ENCODE measurements at places on chromosomes 4 and X.
A peak's percentile ranks its signal among the peaks of the same experiment; 100 is the strongest.

DNA sequence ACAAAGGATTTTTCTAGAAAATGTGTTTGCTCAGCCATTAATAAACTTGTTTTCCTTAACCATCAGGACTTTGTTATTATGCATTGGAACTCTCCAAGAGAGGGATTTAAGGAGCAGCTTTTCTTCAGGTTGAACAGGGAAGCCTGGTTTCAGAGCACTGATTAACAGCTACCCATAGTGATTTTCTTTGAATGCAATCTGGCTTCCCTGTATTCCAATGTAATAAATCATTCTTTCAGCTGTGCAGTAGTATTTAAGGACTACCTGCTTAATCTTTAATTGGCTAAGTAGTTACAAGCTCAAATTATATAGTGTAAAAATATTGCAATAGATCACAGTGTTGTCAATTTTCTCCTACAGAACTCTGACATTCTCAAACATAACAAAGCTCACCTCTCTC lies 77.5 kb downstream of the TMEM156 start:
- DNase-seq: no peak

DNA sequence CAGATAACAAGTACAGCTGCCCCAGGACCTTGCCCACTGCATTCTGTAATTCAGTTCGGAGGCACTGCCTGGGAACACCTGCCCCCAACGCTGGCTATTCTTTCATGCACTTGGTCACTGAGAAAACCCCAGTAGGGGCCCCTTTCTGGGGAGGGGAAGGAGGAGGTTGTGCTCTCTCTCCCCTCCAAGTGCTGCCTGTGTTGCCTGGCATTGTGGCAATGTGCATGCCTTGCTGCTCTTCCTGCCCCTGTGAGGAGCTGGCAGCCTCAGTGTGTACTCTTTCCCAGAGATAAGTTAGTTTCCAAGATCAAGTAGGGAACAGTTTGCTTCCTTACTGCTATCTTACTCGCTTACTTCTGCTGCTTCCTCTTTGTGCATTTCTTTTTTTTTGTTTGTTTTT lies 90.8 kb downstream of the AASDH start:
- DNase-seq: no peak

- no peak for DNase-seq
Measured at GRCh38 chr4:112956484-112956896, 93.0 kb upstream of the ANK2 start.

- no peak for DNase-seq
Measured at GRCh38 chrX:1928805-1929204, 313.9 kb downstream of the ASMT start.

DNA sequence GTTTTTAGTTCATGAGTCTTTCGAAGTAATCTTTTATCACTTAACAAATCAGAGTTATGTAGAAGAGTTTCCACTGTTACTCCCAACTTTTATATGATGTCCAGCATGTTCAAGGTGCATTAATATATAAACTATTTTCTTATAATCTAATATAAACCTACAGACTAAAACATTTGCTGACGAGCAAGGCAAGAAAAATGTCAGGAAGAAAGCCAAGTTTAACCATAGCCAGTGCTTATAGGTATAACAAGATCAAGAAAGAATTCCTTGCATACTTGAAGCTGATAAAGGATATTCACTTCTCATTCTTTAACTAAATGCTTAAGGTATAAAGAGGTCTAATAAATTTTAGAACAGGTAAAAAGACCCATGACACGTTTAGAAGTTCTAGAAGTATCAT lies 167.7 kb downstream of the NPNT start:
- no peak for DNase-seq

DNA sequence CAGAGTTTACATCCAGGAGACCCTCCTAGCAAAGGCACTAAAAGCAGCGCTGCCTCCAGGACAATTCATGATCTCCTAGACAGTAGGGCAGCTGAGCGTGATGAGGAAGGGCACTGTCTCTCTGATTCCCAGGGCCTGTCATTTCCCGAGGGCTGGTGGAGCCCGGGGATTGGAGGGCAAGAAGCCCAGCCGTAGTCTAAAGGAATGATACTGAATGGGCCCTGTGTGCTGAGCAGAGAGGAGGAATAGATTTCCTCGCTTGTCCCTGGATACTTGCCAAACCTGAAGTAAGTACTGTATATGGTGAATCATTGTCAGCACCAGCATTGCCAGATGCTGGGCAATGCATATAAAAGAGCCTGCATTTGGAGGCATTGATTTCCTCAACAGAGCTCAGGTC lies 88.0 kb upstream of the SLITRK2 start:
- DNase-seq: no peak

DNA sequence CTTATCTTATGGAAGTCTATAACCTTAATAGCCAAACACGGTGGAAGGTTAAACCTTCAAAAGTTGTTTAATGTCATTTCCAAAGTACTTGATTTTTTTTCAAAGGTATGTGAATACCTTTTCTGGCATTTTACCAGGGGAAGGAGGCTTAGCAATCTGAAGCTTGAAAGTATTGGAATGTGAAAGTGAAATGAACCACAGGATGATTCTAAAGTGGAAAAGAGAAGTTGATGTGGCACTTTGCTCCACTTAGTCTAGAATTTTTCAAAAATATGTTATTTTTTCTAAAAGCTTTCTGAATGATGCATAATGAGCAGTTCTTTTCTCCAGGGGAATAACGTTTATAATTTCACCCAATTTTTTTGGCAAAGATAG lies 19.2 kb downstream of the PI4K2B start:
- DNase-seq: no peak

- no peak for DNase-seq
Measured at GRCh38 chr4:129532573-129532972, 436.6 kb downstream of the C4orf33 start.

DNA sequence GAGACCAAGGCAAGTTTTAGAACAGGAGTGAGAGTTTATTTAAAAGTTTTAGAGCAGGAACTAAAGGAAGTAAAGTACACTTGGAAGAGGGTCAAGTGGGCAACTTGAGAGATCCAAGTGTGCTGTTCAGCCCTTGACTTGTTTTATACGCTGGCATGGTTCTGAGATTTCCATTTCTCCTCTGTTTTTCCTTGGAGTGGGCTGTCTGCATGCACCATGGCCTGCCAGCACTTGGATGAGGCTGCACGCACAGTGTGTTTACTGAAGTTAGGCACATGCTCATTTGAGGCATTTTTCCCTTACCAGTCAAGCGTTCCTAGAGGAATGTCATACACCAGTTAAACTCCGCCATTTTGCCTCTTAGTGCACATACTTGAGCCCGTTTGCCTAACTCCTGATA lies 8.7 kb upstream of the ZNF674 start:
- no peak for DNase-seq

- peak; percentile 56 for DNase-seq
Measured at GRCh38 chr4:57191523-57192034, 81.4 kb upstream of the IGFBP7 start.

- DNase-seq: no peak
Measured at GRCh38 chr4:137212601-137213000, 319.7 kb downstream of the PCDH18 start.

- DNase-seq: no peak
Measured at GRCh38 chrX:119247702-119248101, 11.6 kb downstream of the PGRMC1 start.

GRCh38 chr4:54058171-54058570 lies 6.2 kb downstream of the CHIC2 start:
- no peak for DNase-seq

DNA sequence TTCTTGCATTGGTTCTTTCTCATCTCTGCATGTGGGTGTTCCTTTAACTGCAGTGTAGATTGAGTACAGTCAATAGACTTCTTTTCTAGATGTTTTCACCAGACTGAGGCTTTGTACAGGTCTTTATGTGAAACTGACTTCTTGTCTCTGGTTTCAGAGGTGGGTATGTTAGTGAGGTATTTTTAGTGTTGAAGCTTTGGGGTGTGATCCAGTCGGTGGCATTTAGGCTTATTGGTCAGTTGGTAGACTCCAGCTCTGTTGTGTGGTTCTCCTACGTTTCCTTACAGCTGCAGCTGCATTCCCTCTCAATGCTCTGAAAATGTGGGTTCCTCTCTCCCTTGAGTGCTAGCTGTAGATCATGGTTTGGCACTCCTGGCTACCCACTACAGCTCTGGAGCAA lies 21.3 kb upstream of the AMBN start:
- DNase-seq: no peak

DNA sequence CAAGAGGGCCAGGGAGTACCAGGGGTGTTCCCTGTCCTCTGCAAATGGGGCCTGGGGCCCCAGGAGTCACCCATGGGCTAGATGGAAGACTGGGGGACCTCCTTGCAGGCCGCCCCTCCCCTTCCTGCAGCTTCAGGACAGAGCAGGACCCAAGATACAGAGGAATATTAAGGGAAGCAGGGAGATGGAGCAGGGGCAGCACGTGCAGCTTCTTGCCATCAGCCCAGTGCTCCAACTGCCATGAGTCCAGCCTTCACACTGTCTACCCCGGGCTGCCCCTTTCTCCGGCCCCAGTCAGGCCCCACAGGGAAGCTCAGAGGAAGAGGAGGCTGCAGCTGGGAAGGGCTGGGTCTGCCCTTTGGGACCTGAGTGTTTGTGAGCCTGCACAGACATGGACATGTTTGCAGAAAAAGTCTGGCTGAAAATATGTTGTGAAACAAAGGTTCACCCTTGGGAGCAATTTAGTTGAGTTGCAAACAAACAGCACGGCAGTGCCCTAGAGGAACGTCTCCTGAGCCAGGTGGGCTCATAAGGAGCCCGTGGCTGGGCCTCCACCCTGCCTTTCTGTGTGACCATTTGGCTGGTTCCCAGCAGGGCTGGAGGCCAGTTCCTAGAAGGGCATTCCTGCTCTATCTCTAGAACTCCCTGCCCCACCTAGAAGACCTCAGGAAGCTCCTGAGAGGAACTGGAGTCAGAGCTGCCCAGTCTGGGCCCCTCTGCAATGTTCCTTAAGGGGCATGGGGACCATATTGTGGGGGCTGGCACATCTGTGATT lies 8.9 kb downstream of the FATE1 start:
- DNase-seq: no peak

DNA sequence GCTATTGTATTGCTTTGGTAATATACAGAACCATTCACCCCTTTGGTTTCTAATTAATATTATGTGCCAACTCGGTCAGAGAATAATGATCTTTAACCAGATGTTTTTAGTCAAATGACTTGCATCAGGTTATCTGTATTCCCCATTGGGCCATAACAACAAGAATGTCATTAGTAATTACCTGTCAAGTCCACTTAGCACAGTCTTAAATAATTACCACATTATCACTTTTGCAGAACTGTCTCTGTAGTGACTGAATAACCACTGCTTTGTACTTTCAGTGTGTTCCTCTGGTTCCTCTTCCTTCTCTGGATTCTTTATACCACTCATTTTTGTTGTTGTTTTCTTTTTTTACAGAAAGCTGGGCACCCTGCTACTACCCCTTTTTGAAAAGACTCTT lies 257.7 kb upstream of the SPOCK3 start:
- no peak for DNase-seq

- peak; percentile 52 for DNase-seq
Measured at GRCh38 chrX:48890934-48891401, 6.6 kb downstream of the TIMM17B start.

GRCh38 chr4:140094438-140095420 lies 59.3 kb downstream of the MAML3 start:
- peak; percentile 73 for DNase-seq

DNA sequence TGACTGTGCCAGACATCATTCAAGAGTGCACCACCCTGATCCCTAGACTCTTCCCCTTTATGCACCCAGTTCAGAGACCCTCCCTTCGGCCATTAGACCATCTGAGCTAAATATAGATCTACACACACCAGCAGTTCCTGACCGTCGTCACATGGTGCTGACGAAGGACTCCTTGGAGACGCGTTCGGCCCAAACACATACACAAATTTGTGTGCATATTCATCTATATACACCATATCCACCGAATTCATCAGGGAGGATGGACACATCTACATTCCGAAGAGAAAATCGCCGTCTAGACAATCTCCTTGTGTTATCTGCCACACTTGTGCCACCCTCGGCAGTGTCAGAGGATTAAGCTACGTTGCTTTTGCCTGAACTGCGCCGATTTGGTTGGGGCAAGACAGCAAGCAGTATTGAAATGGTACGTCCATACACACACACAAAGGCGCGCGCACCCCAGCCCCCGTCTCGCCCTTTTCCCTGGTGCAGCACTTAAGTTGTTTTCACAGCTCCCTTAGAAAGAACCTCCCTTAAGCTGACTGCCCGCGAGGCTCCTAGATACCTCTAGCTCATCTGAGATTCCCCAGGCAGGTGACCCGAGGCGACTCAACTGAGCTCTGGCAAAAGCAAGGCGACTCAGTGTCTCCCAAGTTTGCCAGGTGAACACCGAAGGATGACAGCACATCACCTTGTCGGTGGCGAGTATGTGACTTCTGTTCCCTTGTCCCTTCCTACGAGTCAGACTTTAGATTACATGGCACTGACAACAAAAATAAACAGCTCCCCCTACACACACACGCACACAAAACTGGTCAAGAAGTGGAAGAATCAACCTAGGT lies 1.0 kb downstream of the RASGEF1B start:
- DNase-seq: peak; percentile 49

DNA sequence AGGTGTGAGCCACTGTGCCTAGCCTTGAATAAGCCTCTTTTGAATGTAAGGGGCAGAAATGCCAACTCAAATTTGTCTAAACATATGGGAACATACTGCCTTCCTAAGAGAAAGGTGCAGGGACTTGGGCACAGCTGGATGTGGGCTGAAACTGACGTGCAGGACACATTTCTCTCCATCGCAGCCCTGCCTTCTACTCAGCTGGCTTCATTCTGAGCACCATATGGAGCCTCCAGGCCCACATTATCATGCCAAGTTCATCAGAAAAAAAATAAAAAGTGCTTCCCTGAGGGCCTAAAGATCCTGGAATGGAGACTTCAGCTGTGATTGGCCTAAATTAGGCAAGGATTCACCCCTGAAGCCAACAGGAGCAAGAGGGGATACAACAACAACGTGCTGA lies 386.2 kb downstream of the RAB28 start:
- no peak for DNase-seq

DNA sequence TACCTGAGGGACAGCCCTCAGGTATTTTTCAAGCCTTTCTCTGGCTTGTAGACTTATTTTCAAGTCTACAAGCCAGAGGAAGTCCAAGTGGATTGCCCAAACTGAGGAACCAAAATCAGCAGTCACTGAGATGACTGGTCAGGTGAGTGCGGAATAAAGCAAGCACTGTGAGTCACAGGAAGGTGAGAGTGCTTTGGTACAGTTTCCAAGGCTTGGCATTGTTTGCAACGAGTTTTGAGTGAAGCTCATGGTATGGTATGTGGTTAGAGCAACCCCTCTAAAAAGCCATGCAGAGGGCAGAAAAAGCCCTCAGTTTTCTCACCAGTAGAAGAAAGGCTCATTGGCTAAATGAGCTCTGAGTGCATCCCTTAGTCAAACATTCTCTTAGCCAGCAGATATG lies 112.8 kb upstream of the EOLA2 start:
- no peak for DNase-seq

DNA sequence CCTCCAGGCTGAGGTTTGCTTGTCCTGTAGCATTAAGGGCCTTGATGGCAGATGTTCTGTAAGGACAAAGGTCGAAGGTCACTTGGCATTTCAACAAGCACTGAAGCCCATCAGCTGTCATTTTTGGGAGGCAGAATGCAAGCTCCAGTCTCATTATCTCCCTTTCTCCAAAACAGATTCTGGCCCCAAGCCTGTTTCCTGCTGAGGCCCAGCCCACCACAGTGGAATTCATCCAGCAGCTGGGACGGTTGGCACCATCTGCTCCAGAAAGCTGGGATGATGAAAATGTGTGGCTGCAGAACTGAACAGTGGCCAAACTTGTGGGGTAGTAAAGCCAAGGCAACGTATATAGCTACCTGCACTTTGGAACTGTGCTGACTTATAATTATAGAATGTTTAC lies 17.7 kb upstream of the PPEF2 start:
- peak; percentile 60 for DNase-seq

- no peak for DNase-seq
Measured at GRCh38 chr4:182556580-182556979, 313.4 kb downstream of the TENM3 start.
